ENCODE measurements at places on chromosomes 13 and 19.

GRCh38 chr19:30387311-30388115 lies 15.3 kb downstream of the ZNF536 start:
- DNase-seq, result no peak

- no peak for DNase-seq
Measured at GRCh38 chr19:46299695-46300094, 2.9 kb downstream of the HIF3A start.

GRCh38 chr19:30861919-30862318 lies 487.3 kb downstream of the TSHZ3 start:
- DNase-seq, result no peak

DNA sequence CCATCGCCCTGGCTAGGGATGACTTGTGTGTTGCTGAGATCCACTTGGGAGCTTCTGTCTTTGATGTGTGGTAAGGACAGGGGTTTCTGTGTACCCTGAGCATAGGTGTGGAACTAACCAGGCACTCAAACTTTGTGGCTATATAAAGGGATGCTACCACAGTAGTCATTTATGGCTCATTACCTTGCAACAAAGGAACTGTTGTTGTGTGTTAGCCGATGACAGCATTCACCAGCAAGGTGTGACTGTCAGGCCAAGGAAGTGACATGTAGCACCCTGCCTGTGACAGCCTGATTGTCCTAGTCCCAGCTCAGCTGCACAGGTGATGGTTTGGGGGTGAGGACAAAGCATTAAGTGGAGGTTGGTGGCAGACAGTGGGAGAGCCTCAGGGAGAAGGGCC lies 73.6 kb downstream of the COG3 start:
- no peak for DNase-seq
